Activated CD4-positive, alpha-beta T cell treated with anti-CD3 and anti-CD28 coated beads, Interleukin-2, amount 50 U/mL, for 4 hours (primary cell): ENCODE measurements at places on chromosomes 12 and 14.

DNA sequence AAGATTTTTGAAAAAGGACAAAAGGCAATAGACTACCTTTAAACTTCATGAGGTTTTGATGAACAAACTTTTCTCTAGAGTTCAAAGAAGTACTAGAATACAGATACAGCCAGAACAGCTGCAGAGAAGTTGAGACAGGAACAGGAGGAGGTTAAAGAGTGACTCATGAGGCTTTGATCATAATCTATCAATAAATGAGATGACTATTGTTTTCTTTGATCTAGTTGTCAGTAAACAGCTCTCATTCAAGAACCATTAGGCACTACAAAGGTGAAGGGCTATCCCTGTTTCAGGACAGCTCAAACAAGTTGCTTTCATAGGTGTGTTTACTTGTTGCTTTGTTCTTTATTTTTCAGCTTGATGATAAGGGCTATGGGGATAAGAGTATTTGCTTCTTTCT is 2.4 kb downstream of the WASHC3 start:
- DNase-seq: no peak

DNA sequence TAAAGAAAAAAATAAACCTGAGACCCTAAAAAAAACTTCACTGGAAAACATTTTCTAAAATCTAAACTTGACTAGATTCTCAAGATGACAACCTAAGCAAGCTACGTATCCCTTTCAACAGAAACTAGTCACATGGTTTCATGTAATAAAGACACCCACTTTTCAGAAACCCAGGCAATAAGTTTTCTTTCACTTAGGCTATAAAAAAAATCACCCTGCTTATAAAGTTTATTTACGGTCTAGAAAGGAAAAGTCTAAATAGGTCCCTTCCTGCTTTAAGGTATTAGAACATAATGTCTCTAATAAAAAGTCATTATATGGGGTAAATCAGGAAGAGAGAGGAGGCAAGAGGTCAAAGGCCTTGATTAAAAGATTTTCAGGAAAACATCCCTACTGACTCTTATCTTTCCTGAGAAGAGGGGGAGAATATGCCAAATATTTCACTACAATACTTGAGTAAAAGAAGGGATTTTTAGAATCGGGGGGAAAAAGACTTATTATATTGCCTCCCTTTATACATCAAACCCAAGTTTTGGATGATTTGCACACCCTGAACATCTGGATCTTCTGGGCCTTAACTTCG is 9.5 kb downstream of the CLIP1 start:
- no peak for DNase-seq

DNA sequence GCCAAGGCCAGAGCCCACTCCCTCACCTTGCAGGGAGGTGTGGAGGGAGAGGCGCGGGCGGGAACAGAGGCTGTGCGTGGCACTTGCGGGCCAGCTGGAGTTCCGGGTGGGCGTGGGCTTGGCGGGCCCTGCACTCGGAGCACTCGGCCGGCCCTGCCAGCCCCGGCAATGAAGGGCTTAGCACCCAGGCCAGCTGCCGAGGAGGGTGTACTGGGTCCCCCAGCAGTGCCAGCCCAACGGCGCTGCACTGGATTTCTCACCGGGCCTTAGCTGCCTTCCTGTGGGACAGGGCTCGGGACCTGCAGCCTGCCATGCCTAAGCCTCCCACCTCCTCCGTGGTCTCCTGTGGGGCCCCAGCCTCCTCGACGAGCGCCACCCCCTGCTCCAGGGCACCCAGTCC is 107.5 kb downstream of the FAR2 start:
- no peak for DNase-seq

- DNase-seq: no peak
Observed at GRCh38 chr14:65866448-65866847, 453.9 kb downstream of the FUT8 start.

GRCh38 chr14:71166180-71166837 is 259.1 kb downstream of the PCNX1 start:
- no peak for DNase-seq

DNA sequence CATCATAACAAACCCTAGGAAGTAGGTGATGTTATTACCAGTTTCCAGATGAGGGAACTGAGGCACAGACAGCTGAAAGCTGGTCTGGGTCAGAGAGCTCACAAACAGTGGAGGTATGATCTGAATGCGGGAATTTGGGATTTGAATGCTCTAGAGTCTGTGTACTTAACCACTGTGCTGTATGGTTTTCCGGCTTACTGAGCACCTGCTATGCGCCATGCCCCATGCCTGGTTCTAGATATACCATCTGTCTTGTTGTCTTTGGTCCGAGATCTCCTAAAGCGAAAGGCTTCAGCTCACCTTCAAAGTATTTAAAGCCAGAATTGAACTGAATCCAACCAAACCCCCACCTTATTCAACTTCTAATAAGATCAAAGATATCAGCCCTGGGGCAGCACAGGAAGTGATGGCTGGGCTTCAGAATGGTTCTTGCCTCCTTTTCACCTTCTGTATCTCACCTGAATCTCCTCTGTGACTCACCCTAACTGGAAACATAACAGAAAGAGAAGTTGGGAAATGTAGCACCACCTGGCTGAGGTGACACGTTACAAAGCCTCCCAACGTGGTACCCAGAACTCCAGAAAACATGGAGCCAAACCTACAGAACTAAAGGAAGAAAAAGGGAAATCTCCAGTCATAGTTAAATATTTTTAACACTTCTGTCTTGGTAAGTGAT is 54.3 kb downstream of the PRMT8 start:
- no peak for DNase-seq

- DNase-seq: no peak
Observed at GRCh38 chr14:99534863-99535262, 53.7 kb downstream of the CCNK start.

- no peak for DNase-seq
Observed at GRCh38 chr14:53161758-53162435, 8.8 kb upstream of the DDHD1 start.

GRCh38 chr14:50937800-50938199 is 6.5 kb downstream of the PYGL start:
- no peak for DNase-seq

DNA sequence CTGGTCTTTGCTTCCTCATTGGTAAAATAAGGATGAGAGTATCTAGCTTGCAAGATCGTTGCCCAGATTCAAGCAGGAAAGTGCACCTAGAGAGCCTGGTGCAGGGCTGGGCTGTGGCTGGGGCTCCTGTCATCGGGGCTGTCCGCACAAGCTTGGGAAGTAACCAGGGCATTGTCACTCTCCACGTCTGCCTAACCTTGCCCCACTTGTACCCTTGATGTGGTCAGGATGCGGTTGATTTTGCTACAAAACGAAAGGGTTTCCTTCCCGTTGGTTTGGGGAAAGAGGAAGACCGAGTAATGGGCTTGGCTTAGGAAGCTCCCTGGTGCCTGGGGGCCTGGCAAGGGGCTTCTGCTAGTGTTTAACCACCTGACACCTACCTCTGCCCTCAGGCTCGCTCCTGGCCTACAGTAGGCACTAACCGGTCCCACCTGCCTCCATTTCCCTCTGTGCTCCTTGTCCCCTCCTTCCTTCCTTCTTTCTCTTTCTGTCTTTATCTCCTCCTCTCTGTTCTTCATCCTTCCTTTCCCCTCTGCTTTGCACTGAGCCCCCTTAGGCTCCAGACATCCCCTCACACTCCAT is 21.8 kb downstream of the MVK start:
- no peak for DNase-seq

DNA sequence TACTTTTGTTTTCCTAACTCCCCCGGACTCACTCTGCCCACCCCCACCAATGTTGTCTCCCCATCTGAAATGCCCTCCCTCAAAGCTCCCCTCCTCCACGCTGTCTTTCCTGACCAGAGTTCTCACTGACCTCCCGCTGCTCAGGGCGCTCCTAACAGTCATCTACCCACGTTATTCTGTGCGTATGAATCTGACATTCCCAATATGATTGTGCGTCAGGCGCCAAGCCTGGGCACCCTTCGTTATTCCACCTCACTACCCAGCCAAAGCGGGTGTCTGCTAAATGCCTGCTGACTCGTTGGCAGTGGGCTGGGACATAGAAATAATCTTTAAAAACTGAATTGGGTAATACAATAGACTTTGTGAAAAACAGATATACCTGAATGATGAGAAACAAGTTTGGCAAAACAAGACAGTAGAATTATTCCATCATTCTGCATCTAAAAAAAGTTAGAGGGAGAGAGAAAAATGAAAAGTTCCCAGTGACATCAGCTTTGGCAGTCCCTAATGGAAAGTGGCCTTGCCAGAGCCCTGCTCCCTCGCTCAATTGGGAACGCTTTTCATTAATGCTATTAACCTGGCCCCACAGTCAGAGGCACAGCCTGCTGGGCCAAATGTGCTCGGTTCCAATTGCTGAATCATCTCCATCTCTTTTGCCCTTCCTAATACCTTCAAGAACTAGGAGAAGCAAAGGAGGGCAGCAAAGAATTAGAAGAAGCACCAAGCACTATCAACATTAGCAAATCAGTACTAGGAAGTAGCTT is 74.0 kb upstream of the PLXNC1 start:
- DNase-seq: no peak

DNA sequence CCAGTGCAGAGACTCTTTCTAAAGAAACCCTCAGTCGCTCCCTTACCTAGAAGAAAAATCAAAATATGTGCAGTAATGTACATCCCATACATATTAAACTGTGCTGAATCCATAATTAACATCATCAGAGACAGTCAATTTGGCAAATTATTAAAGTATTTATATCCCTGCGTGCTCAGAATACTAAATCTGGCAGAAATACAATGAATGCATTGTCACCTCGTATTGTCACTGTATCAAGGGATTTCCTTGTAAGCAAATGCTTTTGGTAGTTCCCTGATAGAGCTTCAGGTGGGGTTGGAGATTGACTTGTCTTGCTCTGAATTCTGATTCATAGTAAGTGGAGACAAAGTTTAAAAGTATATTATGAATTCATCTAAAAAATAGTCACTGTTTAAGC is 319.1 kb downstream of the PPFIA2 start:
- DNase-seq: no peak

GRCh38 chr14:68982581-68982980 is 3.5 kb upstream of the ACTN1 start:
- no peak for DNase-seq

- DNase-seq: no peak
Observed at GRCh38 chr12:118098401-118098800, 5.4 kb downstream of the VSIG10 start.
